Sigmoid colon (tissue), 7 donors: ENCODE measurements at places on chromosomes 12 and 14.
A peak's percentile ranks its signal among the peaks of the same experiment; 100 is the strongest.

- no peak for DNase-seq
Measured at GRCh38 chr14:44112774-44113460, 394.2 kb downstream of the FSCB start.

- no peak for DNase-seq
Measured at GRCh38 chr14:20428802-20429201, 7.2 kb downstream of the KLHL33 start.

DNA sequence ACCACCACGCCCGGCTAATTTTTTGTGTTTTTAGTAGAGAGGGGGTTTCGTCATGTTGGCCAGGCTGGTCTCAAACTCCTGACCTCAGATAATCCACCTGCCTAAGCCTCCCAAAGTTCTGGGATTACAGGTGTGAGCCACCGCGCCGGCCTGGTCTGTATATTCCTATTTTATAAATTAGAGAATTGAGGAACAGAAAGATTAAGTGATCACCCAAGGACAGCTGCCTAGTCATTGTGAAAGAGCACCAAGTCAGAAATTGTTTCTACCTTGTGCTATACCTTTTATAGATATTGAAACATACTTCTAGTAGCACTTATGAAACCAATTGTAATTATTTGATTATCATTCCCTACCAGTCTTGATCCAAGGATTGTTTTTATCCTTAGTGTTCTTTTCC lies 1.9 kb downstream of the KNTC1 start:
- no peak for DNase-seq

- DNase-seq, result peak; percentile 75
Measured at GRCh38 chr12:56593909-56594621, 36.1 kb downstream of the BAZ2A start.

DNA sequence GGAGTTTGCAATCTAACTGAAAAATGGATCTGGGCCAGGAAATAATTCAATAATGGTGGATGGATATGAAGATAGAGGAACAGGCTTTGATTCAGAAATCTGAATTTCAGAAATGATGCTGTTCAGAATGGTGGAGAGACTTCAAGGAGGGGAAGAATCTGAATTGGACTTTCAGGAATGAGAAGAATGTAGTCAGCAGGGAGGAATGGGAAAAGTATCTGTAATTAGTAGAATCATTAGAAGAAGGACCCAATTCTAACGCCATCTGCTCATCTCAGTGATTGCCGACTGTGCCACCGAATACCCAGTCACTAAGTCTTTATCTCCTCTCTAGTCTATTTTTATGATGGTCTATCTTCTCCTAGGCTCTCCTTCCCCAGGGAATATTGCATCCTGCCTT lies 363.2 kb downstream of the GALC start:
- no peak for DNase-seq

- no peak for DNase-seq
Measured at GRCh38 chr14:56331592-56332216, 213.5 kb downstream of the PELI2 start.

- no peak for DNase-seq
Measured at GRCh38 chr12:24491968-24492367, 456.9 kb downstream of the BCAT1 start.

- no peak for DNase-seq
Measured at GRCh38 chr14:89814126-89814525, 140.4 kb downstream of the EFCAB11 start.

DNA sequence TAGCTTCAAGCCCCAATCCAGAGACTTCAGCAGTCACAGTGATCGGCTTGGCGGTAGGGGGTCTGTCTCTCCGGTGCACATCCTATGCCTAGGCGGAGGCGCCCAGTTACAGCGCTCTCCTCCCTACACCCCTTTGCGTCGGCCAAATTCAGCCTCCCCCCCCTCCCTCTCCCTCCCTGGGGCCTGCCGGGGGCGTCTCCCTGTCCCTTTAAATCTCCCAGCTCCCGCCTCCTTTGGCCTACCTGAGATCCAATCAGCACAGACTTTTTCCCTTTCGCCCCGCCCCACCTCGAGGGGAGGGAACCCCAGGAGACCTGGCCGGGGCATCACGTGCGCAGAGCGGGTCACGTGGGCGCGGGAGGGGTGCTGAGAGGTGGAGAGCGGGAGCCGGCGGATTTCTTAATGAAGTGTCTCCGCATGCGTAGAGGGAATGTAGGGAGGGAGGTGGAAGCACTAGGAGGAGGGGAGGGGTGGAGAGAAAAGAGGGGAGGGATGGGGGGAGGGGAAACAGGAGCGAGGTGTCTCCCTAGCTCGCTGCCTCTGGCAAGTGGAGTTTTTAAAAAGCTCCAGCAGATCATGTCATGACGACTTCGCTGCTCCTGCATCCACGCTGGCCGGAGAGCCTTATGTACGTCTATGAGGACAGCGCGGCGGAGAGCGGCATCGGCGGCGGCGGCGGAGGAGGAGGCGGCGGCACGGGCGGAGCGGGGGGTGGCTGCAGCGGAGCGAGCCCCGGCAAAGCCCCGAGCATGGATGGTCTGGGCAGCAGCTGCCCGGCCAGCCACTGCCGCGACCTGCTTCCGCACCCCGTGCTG lies at the start of gene HOXC13:
TSS of gene HOXC13 (plus strand) at position 506 of the 815 bp plus-strand sequence. CDS start at position 582, 76 bp downstream.
- no peak for DNase-seq

DNA sequence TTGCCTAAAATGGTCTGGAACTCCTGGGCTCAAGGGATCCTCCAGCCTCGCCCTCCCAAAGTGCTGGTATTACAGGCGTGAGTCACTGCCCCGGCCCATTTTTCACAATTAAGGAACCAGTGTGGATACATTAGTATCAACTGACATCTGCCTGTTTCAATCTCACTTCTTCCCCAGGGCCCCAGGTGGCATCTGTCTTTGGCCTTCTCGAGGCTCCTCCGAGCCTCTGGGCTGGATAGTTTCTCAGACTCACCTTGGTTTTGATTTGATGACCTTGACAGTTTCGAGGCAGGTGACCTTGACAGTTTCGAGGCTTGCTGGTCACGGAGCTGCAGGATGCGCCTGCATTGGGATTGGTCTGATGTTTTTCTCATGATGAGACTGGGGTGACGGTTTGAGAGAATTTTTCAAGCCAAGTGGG lies 41.0 kb upstream of the NCOR2 start:
- DNase-seq, result no peak
